ENCODE measurements at places on chromosomes 5 and 9.

DNA sequence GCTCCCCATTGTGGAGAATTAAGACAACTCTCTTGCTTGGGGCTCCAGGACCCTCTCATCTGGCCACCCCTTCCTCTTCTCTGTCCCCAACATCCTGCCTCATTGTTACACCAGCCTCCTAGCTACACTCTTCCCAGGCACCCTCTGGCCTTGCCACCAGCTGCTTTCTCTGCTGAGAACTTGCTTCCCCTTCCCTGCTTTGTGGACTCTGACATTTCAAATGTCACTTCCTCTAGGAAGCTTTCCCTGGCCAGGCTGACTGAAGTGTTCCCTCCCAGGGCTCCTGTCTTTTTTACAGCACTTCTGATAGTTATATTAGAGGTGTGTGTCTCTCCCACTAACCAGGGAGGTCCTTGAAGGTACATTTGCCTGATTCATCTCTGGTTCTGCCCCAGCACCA is 194.0 kb upstream of the KLF4 start:
- DNase-seq = no peak

GRCh38 chr5:9654886-9655285 is 24.7 kb upstream of the TAS2R1 start:
- no peak for DNase-seq

GRCh38 chr9:96460470-96460869 is 10.5 kb downstream of the HABP4 start:
- no peak for DNase-seq

GRCh38 chr5:130331332-130331731 is 427.1 kb downstream of the CHSY3 start:
- no peak for DNase-seq

DNA sequence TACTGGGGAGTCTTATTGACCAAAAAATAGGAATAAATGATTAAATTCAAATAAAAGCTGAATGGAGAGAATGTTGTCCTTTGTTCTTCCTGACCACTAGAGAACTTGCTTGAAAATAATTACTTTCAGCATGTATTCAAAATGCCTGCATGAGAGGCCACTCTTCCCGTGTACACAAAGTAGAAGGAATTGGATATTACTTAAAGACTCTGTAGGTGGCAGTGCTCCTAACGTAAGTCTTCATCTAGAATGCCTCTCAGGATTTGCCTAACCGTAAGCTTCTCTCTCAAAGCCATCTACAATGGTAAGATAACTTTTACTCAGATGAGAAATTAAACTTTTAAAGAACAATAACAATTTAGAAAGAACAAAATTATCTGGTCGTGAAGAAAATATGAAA is 620.0 kb upstream of the CCNG1 start:
- no peak for DNase-seq

- DNase-seq = no peak
These were observed 36.2 kb downstream of the NEK6 start for GRCh38 chr9:124293718-124294506.

GRCh38 chr9:20314981-20315380 is 307.3 kb downstream of the MLLT3 start:
- DNase-seq = no peak

- no peak for DNase-seq
These were observed 22.5 kb downstream of the MSANTD3 start for GRCh38 chr9:100449420-100449819.

GRCh38 chr5:121968910-121969607 is 7.3 kb downstream of the SRFBP1 start:
- no peak for DNase-seq

GRCh38 chr5:10521466-10522223 is 42.2 kb upstream of the ANKRD33B start:
- peak; percentile 36 for DNase-seq

DNA sequence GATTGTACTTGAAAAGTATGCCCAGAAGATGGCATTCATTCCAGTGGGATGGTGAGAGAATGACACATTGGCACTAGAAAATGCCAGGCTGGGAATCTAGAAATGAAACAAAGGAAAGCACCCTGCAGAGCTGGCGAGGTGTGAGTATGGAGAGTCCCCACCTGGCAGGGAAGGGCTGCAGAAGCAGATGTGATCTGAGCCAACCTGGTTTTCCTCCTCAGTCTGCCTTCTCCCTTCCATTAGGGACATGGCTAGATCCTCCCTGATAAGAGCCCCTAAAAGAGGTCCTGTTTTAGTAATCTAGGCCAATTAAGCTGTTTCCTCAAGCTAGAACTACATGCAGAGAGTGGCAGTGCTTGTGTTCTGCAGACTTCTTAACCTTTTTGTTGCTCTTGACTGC is 24.7 kb upstream of the TNFSF15 start:
- no peak for DNase-seq
